ENCODE measurements at places on chromosomes 2 and 18.

DNA sequence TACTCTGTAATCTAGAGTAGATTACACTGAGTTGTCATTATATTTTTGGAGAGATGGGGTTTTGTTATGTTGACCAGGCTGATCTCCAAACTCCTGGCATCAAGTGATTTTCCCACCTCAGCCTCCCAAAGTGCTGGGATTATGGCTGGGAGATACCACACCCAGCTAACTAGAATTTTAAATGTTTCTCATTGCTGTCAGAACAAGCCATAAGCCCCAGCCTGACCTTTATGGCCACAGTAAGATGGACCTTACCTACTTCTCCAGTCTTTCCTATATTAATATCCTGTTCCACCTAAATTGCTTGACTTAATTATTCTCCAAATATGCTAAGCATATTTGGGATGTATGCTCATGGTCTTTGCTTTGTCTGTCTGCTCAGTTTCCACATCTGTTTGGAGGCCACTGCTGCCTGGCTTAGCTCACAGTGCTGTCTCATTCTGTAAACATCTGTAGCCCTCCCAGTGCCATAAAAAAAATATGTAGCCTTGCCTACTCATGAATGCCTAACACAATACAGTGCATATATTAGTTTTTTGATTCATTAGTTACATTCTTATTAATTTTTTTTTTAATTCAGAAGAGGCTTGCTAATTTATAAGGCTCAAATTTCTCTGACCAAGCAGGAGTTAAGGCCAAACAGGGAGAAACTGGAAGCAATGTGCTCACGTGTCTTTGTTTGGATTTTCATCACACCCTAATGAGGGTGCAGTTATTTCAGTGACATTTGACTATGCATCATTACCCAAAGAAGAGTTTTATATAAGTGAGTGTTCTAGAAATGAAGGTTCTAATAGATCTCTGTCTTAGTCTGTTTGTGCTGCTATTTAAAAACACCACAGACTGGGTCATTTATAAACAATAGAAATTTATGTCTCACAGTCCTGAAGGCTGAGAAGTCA lies 45.3 kb upstream of the PSME4 start:
- DNase-seq = no peak

DNA sequence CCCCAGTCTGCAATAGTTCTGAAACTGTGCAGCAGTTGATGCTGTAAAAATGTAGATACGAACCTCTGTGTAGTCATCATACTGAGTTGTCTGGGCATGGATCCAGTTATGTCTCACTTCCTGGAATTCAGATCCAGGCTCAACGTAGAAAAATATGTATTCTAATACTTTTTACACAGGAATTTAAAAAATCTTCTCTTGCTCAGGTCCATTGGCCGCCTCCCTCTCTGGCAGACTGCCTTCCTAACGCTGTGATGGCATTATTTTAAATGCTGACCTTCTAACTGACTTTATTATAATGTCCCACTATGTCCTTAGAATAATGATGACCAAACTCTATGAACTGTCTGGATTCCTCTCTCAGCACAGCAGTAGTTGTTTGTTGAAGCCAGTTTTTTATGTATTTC lies 119.6 kb downstream of the FEZ2 start:
- no peak for DNase-seq

DNA sequence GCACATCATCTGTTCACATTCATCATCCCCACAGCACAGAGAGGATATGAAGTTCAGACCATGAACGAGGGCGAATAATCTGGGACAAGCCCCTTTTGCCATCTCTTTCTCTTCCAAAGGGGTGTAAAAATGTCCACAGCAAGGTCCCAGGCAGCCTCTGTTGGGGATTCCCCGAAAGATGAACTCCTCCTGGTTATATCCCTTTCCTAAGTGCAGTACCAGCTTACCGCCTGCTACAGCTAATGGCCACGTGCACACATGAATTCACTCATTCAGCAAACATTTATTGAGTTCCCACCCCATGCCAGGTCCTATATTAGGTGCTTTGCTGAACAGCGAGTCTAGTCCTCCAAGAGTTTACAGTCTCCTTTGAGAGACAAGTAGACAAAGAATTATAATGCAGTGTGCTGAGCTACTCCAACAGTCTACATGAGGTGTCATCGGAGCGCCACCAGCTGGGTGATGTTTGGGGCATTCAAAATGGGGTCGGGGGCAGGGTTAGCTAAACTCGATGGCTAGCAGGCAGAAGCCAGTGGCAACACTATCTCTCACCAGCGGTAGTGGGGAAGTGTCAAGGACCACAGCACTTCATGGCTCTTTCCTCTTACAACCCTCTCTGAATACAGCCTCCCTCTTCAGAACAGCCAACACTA lies 228.9 kb downstream of the TMEM163 start:
- no peak for DNase-seq

DNA sequence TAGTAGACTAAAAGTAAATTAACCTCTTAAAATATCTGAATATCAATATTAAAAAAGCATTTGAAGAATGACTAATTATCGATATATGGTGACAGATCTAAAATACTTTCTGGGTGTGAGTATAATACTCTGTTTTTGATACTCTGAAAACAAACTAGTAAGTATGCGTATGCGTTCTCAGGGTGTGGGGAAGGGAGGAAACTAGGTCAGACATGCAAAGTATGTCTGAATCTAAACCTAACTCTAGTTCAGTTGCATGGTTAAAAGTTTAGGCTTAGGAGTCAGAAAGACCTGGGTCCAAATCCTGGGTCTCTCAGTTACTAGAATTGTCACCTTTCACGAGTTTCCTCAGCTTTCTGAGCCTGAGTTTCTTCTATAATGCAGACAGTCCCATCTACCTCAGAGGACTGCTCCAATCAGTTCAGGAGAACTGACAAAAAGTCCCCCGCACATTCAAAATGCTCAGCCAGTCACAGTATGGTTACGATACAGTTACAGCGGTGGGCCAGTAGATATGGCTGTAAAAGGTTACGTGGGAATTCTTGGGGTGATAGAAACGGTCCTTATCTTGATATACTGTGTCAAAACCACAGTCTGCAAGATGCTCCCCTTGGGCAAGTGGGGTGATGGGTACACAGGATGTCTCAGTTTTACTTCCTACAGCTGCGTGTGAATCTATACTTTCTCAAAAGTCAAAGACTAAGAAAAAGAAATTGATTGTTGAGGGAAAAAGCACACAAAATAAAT lies 29.2 kb downstream of the UNC50 start:
- no peak for DNase-seq

GRCh38 chr2:172962824-172963223 lies 112.8 kb upstream of the MAP3K20 start:
- no peak for DNase-seq

DNA sequence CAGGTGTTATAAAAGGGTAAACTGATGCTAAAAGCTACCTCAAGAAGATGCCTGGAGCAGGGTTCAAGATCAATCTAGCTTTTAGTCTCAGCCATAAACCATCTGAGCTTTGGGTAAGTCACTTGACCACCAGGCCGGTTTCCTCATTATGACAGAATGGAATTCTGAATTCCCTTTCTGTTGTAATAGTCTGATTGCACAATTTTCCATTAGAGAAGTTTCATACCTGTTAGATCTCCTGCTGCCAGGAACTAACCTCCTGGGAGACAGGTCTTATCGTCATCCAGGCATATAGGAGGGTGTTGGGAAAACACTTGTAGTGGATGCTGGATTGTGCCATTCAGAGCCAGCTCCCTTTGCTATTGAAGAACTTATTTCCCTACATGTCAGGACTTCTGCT lies 272.5 kb downstream of the TDRD15 start:
- DNase-seq = no peak

DNA sequence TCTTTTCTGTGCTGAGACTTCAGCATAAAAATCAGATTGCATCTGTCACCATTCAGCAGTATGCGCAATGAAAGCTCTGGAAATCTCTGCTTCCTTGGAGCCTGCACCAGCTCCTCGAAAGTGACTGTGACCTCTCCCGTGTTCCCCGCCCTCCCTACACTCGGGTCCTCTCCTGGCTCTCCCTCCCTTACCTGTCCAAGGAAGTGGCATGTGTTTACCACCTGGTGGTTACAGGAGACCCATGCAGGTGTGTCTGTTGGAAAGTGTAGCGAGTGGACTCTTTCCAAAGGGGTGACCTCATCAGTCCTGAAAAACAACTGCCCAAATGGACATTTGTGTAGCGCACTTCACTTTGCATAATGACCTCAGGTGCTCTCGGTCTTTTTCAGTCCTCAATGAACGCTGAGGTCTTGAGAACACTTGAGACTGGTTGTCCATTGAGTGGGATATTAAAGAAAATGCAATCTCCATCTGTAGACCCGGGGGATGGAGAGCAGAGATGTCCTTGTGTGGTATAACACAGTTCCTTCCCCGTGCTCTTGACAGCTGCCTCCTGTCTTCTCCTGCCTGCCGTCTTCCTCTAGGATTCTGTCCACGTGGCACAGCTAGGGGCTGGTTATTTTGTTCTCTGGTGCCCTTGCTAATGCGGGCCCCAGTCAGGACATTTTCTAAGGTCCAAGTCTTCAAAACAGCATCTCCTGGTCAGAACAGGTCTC lies 133.2 kb downstream of the ACKR3 start:
- no peak for DNase-seq

DNA sequence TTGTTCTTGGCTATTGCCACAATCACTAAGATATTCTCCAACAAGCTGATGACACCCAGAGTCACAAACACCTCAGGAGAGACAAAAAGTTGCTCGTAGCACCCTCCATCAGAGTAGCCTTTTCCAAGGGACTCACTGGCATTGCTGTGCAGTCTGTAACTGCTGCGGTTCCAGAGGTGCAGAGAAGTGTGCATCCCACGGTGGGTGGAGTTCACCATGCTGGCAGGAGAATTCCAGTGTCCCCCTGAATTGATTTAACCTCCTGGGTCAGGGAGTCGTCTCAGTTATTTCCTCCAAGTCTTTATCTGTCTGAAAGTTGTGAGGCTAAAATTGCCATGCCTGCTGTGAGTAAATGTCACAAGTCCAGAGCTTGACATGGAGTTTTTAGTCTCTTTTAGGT lies 443 bp downstream of the MC4R start:
- DNase-seq = no peak

Data from stimulated activated naive B cell treated with anti-CD40 and anti-IgM and Interleukin-4, amounts not matched to agents 10 μg/mL and 1 μg/mL and 100 μg/mL, for 72 hours (primary cell).